ENCODE measurements at places on chromosomes 11 and 22. TPM values are rescaled to one million over a fixed set of nuclear protein-coding genes. Genes with fewer than 3 reads are reported as not detected.

The DAGLA gene
- 3.9 TPM for total RNA-seq

DNA sequence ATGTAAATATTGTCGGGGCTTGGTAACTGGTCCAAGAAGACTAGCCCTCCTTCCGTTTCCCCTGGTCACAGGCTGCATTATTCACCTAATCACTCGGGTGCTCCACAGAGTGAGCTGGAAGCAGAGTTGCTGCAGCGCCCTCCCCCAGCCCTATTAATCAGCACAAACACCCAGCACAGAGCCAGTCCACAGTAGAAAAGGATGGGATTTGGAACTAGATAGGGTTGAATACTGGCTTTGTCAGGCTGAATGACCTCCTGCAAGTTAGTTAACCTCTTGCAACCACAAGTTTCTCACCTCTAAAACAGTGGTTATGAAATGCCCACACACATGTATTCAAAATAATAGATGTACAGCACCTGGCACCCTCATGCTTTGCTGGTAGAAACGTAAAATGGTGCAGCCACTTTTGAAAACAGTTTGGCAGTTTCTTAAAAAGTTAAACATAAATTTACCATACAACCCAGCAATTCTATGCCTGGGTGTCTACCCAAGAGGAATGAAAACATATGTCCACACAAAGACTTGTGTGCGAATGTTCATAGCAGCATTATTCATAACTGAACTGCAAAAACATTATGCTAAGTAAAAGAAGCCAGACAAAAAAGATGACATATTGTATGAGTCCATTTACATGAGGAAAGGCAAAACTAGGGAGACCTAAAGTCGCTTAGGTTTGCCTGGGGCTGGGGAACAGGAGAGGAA, 31.7 kb upstream of the APLP2 start:
- H3K4me3 ChIP-seq, result no peak overlapping the region
- H3K27ac ChIP-seq, result no peak overlapping the region
- no peaks in the 10 kb centered on the region for H3K36me3 ChIP-seq
- H3K27me3 ChIP-seq, result no peaks in the 10 kb centered on the region
- DNase-seq, result no peak
- H3K4me1 ChIP-seq, result no peaks in the 10 kb centered on the region

GRCh38 chr11:100808904-100809491, 121.9 kb downstream of the ARHGAP42 start:
- H3K4me3 ChIP-seq, result no peak overlapping the region
- H3K36me3 ChIP-seq, result no peaks in the 10 kb centered on the region
- H3K4me1 ChIP-seq, result peaks cover 4% of the 10 kb centered on the region
- DNase-seq, result no peak
- H3K27ac ChIP-seq, result no peak overlapping the region

The LARGE2 gene
- 13.1 TPM for total RNA-seq

The ANGPTL5 gene
- total RNA-seq, result not detected

GRCh38 chr22:38845004-38845740, 1.3 kb upstream of the NPTXR start:
- H3K4me3 ChIP-seq, result no peak overlapping the region
- no peaks in the 10 kb centered on the region for H3K27me3 ChIP-seq
- H3K36me3 ChIP-seq, result no peaks in the 10 kb centered on the region
- H3K27ac ChIP-seq, result no peak overlapping the region

DNA sequence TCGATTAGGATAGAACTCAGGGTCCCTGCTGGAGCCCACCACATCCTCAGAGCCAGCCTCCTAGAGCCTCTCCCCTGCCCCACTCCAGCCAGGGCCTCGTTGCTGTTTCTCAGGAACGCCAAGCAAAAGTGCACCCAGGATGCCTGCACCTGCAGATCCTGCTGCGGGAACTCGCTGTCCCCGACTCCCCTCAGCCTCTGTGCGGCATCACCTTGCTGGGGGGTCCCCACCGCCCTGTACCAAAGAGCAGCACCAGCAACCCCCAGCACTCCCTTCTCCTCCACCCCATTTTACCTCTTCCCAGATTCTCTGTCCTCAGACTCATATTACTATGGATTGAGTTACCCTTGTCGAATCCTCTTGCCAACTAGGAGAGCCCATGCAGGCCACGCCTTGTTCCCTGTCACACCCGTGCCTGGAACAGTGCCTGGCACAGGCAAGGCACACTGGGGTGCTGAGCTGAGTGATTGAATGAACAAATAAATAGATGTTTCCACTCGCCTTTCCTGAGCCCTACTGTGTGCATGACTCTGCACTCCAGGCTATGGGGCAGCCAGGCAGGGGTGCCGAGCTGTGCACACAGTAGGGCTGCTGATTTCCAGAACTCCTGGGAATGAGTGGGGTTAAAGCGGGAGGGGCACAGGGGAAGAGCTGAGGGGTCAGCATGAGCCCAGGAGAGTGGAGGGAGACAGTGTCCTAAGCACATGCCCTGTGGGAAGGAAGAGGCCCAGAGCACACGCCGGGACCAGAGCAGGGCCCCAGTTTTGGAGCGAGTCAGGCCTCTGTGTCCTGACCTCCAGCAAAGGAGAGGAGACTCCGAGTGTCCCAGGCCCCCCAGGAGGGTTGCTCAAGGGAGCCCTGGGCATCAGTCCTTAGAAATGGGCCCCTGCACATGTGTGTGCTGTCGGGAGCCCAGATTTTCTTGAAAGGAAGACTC, 44.3 kb downstream of the LINC01488 start:
- no peaks in the 10 kb centered on the region for H3K36me3 ChIP-seq
- H3K4me1 ChIP-seq, result no peaks in the 10 kb centered on the region
- H3K27me3 ChIP-seq, result no peaks in the 10 kb centered on the region

DNA sequence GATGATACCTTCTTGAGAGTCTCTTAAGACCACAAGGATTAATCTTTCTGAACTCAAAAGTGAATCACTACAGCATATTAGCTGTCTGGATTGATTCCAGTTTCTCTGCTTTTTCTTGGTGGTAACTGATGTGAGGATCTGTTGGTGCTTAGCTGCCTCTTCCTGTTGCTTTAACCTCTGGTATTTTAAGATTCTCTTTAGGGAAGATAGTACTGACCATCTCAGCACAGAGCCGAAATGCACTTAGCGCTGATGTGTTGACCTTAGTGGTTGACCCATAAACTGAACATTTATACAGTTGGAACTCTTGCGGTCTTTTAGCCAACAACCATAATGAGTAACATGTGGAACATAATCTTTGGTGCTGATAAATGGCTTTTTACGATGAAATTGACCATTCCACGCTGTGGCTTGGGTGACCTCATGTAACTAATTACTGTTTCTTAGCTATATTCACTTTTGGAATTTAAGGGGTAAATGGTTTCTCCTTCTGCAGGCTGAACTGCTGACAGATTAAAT, 33.7 kb downstream of the APLP2 start:
- peaks cover 20% of the 10 kb centered on the region for H3K4me1 ChIP-seq
- no peak for DNase-seq
- no peak overlapping the region for H3K4me3 ChIP-seq

The MICAL2 gene
- total RNA-seq, result 64.5 TPM

DNA sequence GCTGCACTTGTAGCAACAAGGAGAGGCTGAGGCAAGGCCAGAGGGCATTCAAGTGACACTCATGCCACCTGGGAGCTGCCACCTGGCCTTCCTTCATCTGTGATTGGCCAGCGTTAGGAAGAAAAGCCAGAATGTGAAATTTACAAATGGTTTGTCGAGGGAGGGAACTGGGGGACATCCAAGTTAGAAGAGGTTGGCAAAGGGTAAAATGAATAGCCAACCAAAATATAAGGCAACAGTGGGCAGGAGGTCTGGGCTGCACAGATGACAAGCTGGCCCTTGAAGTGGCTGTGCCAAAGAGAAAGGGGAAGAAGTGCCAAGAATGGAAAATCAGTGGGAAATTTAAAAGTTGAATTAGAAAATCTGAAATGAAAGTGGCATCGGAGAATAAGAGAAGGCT, 221.4 kb downstream of the C11orf91 start:
- H3K4me1 ChIP-seq, result no peaks in the 10 kb centered on the region
- H3K36me3 ChIP-seq, result no peaks in the 10 kb centered on the region
- no peak overlapping the region for H3K27ac ChIP-seq
- H3K27me3 ChIP-seq, result no peaks in the 10 kb centered on the region

- no peak overlapping the region for H3K4me3 ChIP-seq
- no peak for DNase-seq
- no peaks in the 10 kb centered on the region for H3K4me1 ChIP-seq
- no peak overlapping the region for H3K27ac ChIP-seq
- H3K36me3 ChIP-seq, result no peaks in the 10 kb centered on the region
- H3K27me3 ChIP-seq, result no peaks in the 10 kb centered on the region
Observed at GRCh38 chr11:2072551-2073261, 66.5 kb downstream of the IGF2 start.

The OR51I1 gene
- total RNA-seq, result 0.35 TPM

The PLCB3 gene
- 24.6 TPM for total RNA-seq

- no peak for DNase-seq
- no peak overlapping the region for H3K27ac ChIP-seq
- H3K4me3 ChIP-seq, result peak overlapping the region; percentile 1
- H3K27me3 ChIP-seq, result no peaks in the 10 kb centered on the region
- H3K4me1 ChIP-seq, result peaks cover 37% of the 10 kb centered on the region
Observed at GRCh38 chr11:119019996-119020395, 1.4 kb downstream of the TRAPPC4 start.

- no peak for DNase-seq
- H3K27ac ChIP-seq, result peak overlapping the region; percentile 84
- H3K36me3 ChIP-seq, result no peaks in the 10 kb centered on the region
- H3K27me3 ChIP-seq, result no peaks in the 10 kb centered on the region
Observed at GRCh38 chr22:37547251-37547741, 13.0 kb upstream of the CDC42EP1 start.

GRCh38 chr22:46006379-46007002, 29.5 kb upstream of the WNT7B start:
- no peaks in the 10 kb centered on the region for H3K27me3 ChIP-seq
- peak; percentile 91 for DNase-seq
- H3K36me3 ChIP-seq, result no peaks in the 10 kb centered on the region

DNA sequence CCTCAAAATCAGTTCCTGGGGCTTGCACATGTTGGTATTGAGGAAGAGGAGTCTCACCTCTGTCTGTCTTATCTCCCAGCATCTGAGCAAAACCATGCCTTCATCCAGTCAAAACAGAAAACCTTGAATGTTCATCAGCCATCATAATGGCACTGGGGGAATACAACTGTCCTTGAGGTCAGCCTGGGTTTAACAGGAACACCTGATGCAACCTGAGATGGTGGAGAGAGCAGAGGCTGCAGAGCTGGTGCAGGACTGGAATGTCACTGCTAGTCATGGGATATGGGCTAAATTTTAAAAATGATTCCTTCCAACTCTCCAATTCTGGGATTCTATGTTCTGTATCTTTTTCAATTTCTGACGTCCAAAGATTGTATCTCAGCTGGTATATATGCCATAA, 931.0 kb downstream of the NTM start:
- H3K27ac ChIP-seq, result no peak overlapping the region
- no peaks in the 10 kb centered on the region for H3K27me3 ChIP-seq
- H3K4me1 ChIP-seq, result no peaks in the 10 kb centered on the region
- no peak for DNase-seq
- H3K4me3 ChIP-seq, result no peak overlapping the region

GRCh38 chr22:40216041-40216756, 38.5 kb downstream of the TNRC6B start:
- H3K4me3 ChIP-seq, result no peak overlapping the region
- no peak for DNase-seq
- H3K27me3 ChIP-seq, result no peaks in the 10 kb centered on the region
- H3K36me3 ChIP-seq, result no peaks in the 10 kb centered on the region
- H3K27ac ChIP-seq, result no peak overlapping the region

- H3K4me3 ChIP-seq, result no peak overlapping the region
- H3K27me3 ChIP-seq, result no peaks in the 10 kb centered on the region
- H3K36me3 ChIP-seq, result no peaks in the 10 kb centered on the region
Observed at GRCh38 chr11:87974797-87975196, 200.4 kb downstream of the RAB38 start.

- no peak overlapping the region for H3K4me3 ChIP-seq
- H3K27me3 ChIP-seq, result no peaks in the 10 kb centered on the region
- no peak for DNase-seq
Observed at GRCh38 chr11:109957601-109958000, 135.6 kb upstream of the ZC3H12C start.

DNA sequence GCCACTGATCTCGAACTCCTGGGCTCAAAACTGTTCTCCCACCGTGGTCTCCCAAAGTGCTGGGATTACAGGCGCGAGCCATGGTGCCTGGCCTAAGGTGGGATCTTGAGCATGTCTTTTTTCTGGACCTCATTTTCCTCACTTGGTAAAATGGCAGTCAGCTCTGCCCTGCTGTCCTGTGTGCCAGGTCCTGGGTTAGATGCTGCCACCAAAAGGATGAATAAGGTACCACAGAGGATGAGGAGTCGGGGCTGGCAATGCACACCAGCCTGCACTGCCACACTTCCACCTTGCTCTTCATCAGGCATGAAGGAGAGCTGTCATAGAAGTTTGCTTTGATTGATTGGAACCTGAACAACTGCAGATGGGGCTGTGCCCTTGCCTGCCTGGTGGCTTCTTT, 32.3 kb downstream of the ACO2 start:
- H3K27ac ChIP-seq, result peak overlapping the region; percentile 45
- H3K4me3 ChIP-seq, result no peak overlapping the region

The CHRNA10 gene
- 1.2 TPM for total RNA-seq

The MAPK12 gene
- 15.9 TPM for total RNA-seq

- DNase-seq, result no peak
- no peak overlapping the region for H3K4me3 ChIP-seq
- H3K27ac ChIP-seq, result no peak overlapping the region
- no peaks in the 10 kb centered on the region for H3K36me3 ChIP-seq
- no peaks in the 10 kb centered on the region for H3K4me1 ChIP-seq
Observed at GRCh38 chr11:94307101-94307791, 2.9 kb downstream of the IZUMO1R start.

DNA sequence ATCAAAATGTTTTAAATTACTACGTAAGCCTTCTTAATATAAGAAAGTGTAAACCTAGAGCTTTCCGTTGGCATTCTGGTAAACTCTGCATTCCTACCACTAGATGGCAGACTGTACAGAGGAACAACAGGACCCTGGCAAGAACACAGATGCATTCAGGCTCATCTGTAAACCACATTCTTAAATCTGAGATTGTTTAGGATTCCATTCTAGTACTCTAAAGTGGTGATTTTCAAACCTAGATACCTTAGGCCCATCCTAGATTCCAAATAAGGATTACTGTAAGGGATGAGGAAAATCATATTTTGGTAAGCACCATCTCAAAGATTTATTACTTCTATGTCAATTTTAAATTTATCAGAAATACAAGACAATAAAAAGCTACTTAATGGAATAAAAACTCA, 26.9 kb downstream of the PICALM start:
- H3K36me3 ChIP-seq, result no peaks in the 10 kb centered on the region
- H3K4me1 ChIP-seq, result no peaks in the 10 kb centered on the region
- H3K27ac ChIP-seq, result no peak overlapping the region
- peak overlapping the region; percentile 53 for H3K4me3 ChIP-seq

The SULT4A1 gene
- 0.57 TPM for total RNA-seq

The MMP10 gene
- not detected for total RNA-seq

GRCh38 chr11:2924821-2925675, 4.2 kb downstream of the PHLDA2 start:
- H3K27me3 ChIP-seq, result peaks cover 2% of the 10 kb centered on the region
- H3K4me1 ChIP-seq, result peaks cover 7% of the 10 kb centered on the region
- H3K36me3 ChIP-seq, result no peaks in the 10 kb centered on the region
- H3K4me3 ChIP-seq, result no peak overlapping the region

- H3K4me1 ChIP-seq, result no peaks in the 10 kb centered on the region
- peak; percentile 34 for DNase-seq
- H3K27ac ChIP-seq, result no peak overlapping the region
- H3K36me3 ChIP-seq, result no peaks in the 10 kb centered on the region
Observed at GRCh38 chr11:92580908-92581307, 356.3 kb downstream of the FAT3 start.

The LIPT2 gene
- 4.0 TPM for total RNA-seq

Data from kidney (tissue), 22 donors.